NCI-H774 (cell line): ENCODE measurements at places on chromosomes 6 and 20.

GRCh38 chr6:73560182-73560732, 39.4 kb upstream of the EEF1A1 start:
- peak; percentile 21 for DNase-seq

GRCh38 chr6:163094881-163095280, 319.6 kb upstream of the QKI start:
- DNase-seq, result no peak

- DNase-seq, result no peak
Measured at GRCh38 chr20:50186987-50187402, 3.6 kb upstream of the CEBPB start.

- no peak for DNase-seq
Measured at GRCh38 chr6:108353853-108354252, 59.0 kb downstream of the AFG1L start.

GRCh38 chr6:42777126-42777822, 4.6 kb upstream of the BICRAL start:
- no peak for DNase-seq

GRCh38 chr6:161444464-161444863, 170.6 kb upstream of the AGPAT4 start:
- DNase-seq, result no peak

GRCh38 chr20:15637950-15638754, 935.1 kb downstream of the KIF16B start:
- DNase-seq, result no peak

DNA sequence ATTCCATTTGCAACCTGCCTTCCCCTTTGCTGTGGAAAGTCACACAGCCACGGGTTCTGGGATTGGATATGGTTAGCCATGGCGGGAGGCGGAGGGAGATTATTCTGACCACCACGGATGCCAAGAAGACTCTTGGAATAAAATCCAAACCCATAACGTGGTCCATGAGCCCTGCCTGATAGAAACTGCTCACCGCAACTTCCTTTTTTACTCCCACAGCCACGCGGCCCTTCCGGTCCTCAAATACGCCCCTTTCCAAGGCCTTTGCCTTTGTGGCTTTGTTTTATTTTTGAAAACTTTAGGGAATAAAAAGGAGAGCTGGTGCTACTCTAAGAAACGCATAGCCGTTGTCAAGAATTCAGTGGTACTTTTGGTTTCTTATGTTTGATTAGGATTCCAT, 602.5 kb upstream of the CDH4 start:
- no peak for DNase-seq

GRCh38 chr6:41182069-41183034, 18.6 kb downstream of the TREML2 start:
- DNase-seq, result peak; percentile 1

GRCh38 chr6:109055771-109056235, 38.8 kb downstream of the SESN1 start:
- DNase-seq, result no peak

DNA sequence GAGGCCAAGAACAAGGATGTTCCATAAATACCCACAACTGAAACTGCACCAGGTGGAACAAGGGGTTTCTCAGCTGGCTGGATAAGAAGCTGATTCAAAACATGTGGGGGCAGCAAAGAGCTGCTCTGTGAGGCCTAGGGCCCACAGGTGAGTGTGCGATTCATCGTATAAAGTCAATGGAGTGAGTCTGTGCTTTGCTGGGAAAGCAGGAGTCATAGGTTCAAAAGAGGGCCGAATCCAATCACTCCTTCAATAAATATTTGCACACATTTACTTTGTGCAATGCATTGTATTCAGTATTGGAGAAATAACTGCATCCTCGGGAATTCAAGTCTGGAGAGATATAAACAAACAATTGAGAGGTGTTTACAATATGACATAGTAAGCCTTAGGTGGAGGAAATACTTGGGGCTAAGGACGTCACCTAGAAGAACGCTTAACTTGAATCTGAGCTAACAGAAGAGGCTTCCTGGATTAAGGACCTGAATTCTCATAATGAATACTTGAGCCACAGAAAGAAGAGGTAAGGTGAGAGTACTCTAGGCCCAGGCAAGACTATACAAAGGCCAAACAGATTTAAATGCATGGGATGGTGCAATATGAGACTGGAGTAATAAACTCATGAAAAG, 83.7 kb upstream of the TMEM30A start:
- DNase-seq, result peak; percentile 68

DNA sequence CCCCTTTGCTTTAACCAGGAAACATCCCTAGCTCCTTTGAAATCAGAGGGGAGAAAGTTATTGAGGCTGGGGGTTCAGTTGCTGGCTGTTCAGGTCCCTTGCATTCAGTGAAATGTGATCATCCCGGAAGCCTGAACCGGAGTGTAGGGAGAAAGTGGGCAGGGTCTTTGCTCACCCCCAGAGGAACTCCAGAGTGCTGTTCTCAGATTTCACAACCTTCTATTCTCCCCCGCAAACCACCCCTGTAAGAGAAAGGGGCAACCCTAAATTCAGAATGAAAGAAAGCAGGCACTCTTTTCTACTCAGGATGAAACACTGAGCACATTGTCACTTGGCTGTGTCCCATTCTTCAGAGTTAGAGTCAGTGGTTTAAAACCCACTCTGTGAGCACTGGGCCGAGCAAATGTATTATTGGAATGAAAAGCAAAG, 139.8 kb downstream of the KHDC1L start:
- DNase-seq, result no peak

DNA sequence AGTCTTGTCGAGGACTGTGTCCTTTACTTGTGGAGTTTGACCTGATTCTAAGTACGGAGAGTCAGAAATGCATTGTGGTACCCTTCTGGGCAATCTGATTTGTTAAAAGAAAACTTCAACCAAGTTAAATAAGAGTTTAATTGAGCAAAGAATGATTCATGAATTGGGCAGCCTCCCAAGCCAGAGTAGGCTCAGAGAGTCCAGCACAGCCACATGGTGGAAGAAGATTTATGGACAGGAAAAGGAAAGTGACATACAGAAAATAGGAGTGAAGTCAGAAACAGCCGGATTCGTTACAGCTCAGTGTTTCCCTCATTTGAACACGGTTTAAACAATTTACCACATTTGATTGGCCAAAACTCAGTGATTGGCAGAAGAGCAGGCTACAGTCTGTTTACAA, 329.2 kb downstream of the DHX35 start:
- no peak for DNase-seq

DNA sequence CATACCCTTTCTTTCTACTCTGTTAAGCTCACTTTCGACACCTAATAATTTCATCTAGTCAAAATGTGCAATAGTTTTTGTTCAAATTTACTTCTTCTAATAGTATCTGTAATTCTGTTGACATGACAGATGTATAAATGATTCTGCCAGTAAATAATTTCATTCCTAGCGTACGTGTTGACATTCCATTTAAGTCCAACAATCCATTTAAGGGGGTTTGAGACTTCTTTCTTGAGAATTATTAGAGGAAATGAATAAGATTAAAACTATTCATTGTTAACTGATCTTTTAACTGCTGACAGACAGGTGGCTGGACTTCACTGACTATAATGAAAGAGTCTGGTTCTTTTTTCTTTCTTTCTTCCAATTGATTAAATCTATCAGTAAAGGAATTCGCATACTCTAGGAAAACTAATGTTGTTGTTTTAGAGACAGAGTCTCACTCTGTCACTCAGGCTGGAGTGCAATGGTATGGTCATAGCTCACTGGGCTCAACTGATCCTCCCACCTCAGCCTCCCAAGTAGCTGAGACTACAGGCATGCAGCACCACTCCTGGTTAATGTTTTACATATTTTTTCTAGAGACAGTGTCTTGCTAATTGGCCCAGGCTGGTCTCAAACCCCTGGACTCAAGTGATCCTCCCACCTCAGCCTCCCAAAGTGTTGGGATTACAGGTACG, 55.9 kb downstream of the MAP3K5 start:
- DNase-seq, result no peak

DNA sequence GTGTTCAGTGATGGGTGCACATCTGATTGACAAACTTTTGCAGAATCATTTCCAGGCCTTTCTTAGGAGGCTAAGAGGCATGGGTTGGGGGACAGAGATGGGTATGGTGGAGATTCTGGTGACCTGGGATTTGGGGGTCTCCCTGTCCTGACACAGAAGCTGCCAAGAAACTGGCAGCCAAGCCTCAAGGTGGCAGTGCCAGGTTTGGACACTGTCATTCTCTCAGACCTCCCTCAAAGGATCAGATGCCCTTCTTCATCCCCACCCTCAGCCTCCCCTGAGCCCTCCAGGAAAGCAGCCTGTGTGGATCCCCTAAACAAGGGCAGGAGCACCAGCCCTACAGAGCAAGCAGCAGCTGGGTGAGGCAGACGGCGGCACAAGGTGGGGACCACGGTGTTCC, 18.1 kb upstream of the MAS1L start:
- DNase-seq, result no peak

DNA sequence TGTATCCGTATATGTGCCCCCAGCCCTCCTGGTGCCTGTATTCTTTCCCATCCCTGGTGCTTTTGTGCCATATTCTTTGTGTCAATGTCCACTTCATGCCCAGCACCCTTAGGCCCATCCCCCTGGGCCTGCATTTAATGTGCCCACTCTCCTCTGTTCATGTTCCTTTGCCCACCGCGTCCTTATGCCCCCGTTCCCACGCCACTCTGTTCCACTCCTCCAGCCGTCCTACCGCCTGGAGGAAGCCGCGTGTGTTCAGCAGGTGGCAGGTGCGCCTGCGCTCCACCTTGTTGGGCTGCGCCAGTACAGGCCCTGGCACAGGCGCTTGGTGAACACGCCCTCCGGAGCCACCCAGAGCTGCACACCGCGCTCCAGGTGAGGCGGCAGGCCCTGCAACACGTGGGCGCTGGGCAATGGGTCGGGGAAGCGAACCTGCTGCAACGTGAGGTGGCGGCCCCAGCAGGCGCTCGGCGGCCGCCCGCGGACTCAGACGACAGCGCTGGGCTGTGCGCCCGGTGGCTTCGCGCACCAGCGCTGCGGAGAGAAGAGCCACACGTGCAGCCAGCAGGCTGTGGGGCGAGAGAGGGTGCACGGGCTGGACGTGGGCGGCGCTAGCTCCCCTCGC, 4.0 kb upstream of the FOXS1 start:
- peak; percentile 78 for DNase-seq

DNA sequence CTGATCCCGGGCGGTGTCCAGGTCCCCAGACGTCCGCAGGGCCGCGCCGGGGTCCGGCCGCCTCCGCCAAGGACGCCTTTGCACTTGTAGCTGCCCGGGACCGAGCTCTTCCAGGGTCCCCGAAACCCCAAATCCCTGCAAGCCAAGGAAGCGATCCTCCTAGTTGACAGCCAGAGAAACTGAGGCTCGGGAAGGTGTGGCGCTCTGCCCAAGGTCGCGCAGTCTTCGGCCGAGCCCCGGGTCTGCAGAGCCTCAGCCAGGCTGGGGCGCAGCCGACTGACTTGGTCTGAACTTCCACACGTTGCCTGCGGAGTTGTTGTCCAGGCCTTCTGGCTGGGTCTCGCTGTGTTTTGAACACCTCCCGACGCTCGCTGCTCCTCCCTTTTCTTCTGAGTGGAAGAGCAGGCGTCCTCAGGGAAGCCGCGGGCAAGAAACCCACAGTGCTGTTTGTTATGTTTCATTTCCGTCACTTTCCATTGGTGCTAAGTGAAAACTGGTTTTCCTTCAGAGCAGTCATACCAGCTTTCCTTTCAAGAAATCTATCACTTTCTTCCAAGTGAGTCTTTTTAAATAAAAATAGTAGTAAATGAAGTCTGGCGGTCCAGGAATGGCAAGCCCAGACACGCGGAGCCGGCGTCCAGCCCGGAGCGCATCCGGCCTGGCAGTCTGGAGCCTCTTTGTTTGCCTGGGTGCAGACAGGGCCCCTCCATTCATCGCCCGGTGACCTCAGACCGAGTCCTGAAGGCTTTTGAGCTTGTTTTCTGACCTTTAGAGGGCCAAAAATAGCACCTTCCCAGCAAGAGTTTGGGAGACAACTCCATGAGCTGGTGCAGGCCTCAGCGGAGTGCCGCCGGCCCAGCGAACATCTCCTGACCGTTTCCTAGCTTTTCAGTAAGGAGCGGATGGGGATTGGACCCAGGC, 698 bp downstream of the FAM210B start:
- no peak for DNase-seq

- DNase-seq, result no peak
Measured at GRCh38 chr6:158344534-158344933, 32.3 kb downstream of the TULP4 start.

GRCh38 chr6:129359811-129360681, 349.9 kb downstream of the ARHGAP18 start:
- no peak for DNase-seq

DNA sequence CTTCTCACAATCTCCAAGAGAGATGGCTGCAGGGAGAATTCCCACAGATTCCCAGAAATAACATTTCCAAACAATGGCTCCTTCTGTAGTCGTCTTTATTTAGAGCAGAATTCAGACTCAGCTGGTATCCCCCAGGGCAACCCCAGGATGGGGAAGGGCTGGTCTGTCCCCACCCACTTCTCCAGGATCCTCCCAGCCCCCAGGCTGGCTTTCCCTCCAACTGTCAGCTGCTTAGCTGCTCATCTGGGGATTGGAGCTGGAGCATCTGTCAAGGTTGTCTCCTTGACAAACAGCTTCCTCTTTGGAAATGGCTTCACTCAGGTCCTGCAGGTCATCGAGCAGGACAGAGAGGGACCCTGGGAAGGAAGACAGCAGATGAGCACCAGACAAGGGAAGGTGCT, 3.5 kb upstream of the PSORS1C2 start:
- no peak for DNase-seq

- DNase-seq, result no peak
Measured at GRCh38 chr20:58553841-58554240, 38.6 kb upstream of the APCDD1L start.

DNA sequence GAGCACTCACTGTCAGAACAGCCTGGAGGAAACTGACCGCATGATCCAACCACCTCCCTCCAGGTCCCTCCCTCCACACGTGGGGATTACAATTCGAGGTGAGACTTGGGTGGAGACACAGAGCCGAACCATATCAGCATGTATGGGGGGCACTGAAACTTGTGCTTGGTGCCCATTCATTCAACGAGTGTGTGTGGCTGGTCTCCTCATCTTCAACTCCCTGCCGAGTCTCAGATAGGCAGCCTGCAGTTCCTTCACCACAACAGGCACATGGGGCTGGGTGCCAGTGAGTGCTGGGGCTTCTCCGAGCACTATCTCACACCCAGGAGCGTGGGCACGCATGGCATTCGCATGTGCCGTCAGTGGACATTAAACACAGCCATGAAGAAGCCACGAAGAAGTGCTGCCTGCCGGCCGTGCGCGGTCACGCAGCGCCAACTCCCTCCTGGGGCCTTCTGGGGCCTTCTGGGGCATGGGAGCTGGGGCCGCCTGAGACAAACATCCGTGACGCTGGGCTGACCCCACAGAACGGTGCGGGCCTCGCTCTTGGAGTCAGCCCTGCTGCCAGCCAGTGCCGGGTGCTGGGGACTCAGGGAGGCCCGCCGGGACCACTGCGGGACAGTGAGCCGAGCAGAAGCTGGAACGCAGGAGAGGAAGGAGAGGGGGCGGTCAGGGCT, 714 bp upstream of the RTEL1 start:
- no peak for DNase-seq

DNA sequence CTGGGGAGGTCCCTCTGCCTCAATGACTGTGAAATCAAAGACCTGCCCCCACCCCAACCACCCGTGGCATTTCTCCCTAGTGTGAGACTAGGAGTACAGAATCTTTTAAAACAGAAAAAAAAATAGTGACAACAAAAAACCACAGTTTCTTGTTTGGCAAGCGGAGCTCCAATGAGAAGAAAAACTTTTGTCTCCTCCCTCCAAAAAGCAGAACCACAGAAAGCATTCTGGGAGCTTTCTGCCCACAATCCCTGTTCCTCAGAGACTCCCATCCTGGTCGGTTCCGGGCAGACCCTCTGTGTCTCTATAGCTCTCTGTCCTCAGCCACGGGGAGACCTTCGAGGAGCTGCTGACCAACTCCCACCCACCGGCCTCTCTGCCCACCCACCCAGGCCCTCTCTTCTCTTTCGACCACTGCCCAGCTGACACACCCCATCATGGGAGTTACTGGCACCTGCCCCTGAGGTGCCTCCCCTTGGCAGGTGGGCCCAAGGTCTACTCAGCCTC, 4.9 kb downstream of the PREX1 start:
- DNase-seq, result no peak
